CD4-positive, alpha-beta T cell treated with Interleukin-17A for 1 hour (primary cell): ENCODE measurements at places on chromosomes 16 and 17.

DNA sequence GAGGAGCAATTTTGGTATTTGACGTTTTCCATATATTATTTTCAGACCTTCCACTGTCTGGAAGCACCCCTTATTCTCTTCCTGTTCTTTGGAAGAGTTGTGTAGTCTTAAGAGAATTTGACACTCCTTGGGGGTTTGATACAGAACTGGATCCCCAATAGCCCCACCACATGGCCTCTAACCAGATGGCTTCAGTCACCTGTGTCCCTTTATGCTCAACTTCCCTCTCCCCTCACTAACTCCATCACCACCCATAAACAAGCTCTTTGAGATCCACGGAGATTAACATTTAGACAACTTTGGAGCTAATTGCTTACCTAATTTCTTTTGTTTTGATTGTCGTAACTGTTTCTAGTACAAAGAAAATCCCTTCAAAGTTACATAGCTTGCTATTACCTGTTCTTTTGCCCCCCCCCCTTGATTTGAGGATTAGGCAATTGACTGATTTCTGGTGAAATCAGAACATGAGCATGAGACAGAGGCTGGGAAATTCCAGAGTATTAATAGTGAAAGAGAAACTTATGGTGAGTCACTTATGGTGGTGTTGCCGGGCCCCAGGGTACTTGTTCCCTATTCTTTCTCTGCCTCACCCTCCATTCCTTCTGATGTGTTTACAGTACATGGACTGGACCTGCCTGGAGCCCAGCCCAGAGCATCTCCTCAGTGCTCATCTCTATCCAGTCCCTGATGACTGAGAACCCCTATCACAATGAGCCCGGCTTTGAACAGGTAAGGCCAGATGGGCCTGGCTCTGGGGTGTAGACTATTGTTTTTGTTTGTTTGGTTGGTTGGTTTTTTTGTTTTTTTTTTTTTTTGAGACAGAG lies 7.5 kb downstream of the UBE2Z start:
- DNase-seq: peak; percentile 63

DNA sequence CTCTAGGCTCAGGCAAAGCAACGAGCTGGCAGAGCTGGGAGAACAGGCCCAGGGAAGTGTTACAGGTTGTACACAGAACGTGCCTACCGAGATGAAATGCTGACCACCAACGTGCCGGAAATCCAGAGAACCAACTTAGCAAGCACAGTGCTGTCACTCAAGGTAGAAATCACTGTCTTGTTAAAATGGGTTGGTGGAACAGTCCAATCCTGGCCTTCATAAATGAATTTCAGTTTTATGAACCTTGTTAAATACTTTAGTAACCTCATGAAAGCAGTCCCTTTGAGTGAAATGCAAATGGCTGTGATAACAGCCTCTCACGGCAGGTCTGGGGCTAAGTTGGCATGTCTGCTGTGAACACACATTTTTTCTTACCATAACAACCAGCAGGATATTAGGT lies 29.0 kb downstream of the ETV4 start:
- no peak for DNase-seq

DNA sequence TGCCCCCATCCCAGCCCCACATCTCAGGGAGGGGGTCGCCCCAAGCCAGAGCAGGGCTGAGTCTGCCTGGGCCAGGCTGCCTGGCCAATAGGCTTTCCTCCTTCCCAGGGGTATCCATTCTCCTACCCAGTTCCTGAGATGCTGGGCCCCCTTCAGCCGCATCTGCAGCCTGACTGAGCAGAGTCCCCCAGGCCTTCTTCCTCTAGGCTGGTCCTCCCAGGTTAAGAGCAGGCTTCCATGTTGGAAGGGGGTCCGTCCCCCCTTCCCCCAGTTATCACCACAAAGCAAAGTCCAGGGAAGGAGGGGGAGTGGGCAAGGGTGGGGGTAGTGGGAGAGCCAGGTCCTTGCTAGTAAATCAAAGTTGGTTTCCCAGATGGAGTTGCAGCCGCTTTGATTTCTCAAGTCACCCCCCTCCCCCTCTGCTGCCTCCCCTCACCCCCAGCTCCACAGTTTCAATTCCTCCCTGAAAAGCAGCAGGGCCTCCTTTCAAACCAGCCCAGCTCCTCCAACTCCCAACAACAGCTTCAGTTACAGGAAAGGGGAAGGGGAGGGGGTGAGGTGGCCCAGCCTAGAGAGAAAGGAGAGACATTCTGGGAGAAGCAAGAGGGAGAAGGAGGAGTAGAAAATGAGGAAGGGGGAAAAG lies 9.5 kb upstream of the FZD2 start:
- DNase-seq: no peak

DNA sequence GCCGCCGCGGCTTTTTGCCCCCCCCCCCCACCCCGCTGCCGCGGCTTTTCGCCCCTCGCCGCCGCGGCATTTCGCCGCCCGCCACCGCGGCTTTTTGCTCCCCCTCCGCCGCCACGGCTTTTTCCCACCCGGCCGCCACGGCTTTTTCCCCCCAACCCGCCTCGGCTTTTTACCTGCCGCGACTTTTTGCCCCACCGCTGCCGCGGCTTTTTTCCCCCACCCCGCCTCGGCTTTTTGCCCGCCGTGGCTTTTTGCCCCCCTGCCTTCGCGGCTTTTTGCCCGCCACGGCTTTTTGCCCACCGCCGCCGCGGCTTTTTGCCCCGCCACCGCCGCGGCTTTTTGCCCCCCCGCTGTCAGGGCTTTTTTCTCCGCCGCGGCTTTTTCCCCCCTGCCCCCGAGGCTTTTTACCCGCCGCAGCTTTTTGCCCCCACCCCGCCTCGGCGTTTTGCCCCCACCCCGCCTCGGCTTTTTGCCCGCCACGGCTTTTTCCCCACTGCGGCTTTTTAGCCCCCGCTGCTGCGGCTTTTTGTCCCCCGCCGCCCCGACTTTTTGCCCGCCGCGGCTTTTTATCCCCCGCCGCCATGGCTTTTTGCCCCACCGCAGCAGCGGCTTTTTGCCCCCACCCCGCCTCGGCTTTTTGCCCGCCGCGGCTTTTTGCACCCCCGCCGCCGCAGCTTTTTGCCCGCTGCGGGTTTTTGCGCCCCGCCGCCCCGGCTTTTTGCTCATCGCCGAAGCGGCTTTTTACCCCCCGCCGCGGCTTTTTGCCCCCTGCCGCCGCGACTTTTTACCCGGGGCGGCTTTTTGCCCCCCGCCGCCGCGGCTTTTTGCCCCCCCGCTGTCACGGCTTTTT lies 527.8 kb upstream of the WSB1 start:
- no peak for DNase-seq

GRCh38 chr17:65171752-65172151 lies 34.6 kb downstream of the RGS9 start:
- no peak for DNase-seq

DNA sequence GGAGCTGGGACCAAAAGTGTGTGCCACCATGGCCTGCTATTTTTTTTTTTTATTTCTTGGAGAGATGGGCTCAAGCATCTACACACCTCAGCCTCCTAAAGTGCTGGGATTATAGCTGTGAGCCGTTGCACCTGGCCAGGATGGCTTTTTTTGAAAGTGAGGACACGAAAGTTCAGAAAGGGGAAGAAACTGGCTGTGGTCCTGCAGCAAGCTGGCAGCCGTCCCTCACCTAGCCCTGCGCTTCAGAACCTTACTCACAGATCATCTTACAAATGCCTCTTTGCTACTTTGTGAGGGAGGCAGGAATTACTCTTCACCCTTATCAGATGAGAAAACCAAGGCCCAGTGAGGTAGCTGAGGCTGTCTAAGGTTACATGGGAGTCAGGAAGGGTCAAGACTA lies 4.5 kb upstream of the PPY start:
- DNase-seq: no peak

GRCh38 chr16:65727534-65728137 lies 605.8 kb upstream of the CDH11 start:
- DNase-seq: no peak

GRCh38 chr17:231966-232807 lies 50.7 kb upstream of the DOC2B start:
- no peak for DNase-seq

- DNase-seq: no peak
Measured at GRCh38 chr17:6064868-6065267, 5.3 kb upstream of the WSCD1 start.
